ENCODE measurements at places on chromosomes 1 and 21. TPM values are rescaled to one million over a fixed set of nuclear protein-coding genes. Genes with fewer than 3 reads are reported as not detected.

GRCh38 chr1:21811875-21812305 lies at the start of gene LDLRAD2:
Gene LDLRAD2, plus strand, starts transcription at chr1:21812265. Its CDS starts 187 bp downstream, at chr1:21812452.
- H3K27ac ChIP-seq: no peak within 1 kb of the TSS
- H3K36me3 ChIP-seq: no peaks in the 10 kb centered on the region
- no peak within 1 kb of the TSS for H3K4me3 ChIP-seq
- peaks cover 3% of the 10 kb centered on the region for H3K4me1 ChIP-seq
- H3K27me3 ChIP-seq: peaks cover 12% of the 10 kb centered on the region
- DNase-seq: no peak

GRCh38 chr21:38742580-38743260 lies 63.0 kb upstream of the ETS2 start:
- H3K27me3 ChIP-seq: no peaks in the 10 kb centered on the region
- peaks cover 22% of the 10 kb centered on the region for H3K4me1 ChIP-seq
- no peak overlapping the region for H3K4me3 ChIP-seq
- H3K36me3 ChIP-seq: no peaks in the 10 kb centered on the region

The FAM151A gene
- not detected for polyA plus RNA-seq

The CFAP74 gene
- not detected for polyA plus RNA-seq

The SRRM1 gene
- 122 TPM for polyA plus RNA-seq

The MINDY1 gene
- polyA plus RNA-seq: 2.7 TPM

Measured in naive thymus-derived CD8-positive, alpha-beta T cell (primary cell).